GM12891 (cell line): ENCODE measurements at places on chromosomes 13 and 19.

DNA sequence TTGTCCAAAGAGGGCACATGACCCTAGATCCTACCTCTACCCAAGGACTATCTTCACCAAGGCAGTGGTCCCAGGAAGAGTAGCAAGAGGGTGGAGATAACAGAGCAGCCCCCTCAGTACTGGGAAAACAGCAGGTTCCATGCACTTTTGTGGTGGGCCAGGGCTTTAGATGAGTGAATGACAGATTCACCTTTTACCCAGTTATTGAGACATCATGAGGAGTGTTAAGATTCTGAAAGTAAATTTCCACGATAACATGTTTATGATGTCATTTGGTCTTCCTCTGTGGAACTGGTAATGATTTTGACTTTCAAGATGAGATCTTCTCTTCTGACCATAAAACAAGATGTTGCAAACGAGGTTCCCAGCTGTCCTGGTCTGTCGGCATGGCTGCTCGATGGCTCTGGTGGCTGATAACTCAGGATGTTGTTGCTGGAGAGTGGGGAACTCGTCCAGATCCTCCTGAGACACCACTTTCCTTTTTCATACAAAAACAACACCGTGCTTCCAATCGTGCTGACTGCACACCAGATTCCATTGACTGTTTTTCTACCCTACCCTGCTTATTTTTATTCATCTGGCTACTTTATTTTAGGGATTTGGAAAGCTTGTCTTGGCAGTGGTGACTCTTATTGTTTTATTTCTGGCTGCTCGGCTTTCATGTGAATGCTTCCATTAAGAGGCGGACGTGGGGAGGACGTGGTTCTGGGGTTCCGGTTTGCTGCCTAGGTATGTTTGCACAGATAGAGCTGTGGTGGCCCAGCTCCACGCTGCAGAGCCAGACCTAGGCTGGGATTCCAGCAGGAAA is 88.5 kb downstream of the LRCH1 start:
- DNase-seq: no peak

GRCh38 chr19:8127311-8127710 is 22.1 kb downstream of the FBN3 start:
- DNase-seq: no peak

DNA sequence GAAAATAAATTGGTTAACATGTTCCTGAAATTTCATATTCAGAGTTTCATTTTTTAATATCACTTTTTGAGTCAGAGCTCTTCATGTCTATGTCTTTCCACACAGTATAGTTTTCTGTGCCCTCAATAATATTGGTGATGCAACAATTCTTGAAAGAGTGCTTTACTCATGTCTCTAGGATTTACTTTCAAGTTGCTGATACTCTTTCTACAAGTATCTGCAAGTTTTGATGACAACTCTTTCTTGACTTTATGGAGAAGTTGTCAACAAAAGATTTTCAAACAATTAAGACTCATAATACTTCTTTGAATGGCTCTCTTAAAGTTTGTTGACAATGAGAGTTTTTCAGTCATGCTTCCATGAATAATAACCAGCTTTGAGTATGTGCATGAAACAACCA is 561.7 kb downstream of the DIAPH3 start:
- no peak for DNase-seq

DNA sequence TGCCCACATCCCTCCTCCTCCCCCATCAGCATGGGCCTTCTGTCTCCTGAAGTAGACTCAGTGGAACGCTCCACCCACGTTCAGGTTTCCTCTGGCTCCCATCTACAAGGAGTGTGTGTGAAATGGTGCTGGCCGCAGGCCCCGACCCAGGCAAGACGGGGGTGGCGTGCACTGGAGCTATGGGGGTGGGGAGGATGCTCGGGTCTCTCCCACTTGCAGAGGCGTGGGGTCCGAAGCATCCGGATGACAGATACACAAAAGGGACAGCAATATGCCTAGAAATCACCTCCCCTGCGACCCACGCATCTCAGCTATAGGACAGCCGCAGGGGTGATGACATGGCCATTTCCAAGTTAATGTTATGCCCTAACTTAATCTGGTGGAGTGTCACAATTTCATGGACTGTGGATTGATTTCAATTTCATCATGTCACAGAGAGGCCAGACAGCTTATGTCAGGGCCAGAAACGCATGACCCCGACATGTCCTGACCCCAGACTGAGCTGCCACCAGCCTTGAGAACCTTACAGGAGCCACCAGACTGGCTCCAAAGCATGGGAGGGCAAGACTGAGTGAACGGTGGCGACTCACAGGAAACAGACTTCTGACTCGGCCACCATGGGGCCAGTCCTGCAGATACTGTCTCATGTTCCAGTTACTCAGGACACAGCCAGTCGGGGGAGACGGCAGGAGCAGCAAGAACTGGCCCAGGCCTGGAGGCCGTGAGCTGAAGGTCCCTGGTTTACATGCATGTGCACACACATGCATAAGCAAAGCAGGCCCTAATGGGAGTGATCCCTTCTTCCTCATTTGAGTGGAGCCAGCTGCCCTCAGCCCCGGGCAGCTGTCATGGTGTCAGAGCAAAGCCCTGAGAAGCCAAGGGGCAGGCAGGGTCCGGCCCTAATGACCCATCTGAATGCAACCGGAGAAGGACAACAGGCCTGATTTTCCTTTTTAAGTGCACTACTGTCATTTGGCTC is 82.2 kb downstream of the SLC7A1 start:
- no peak for DNase-seq

DNA sequence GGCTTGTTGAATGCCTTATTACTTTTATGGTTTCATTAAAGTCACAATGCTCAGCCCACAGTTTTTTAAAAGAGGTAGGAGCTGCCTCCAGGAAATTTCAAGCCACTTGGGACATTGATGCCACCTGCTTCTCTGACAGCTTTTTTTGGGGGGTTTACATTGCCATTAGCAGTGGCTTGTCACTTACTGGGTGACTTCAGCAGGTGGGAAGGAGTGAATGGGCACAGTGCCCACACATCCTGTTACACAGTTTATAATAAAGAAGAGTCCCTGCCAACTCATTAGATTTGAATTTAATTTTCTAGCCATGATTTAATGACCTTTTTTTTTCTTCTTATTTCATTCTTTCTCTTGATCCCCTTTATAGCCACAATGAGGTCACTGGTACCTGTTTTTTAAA is 61.0 kb downstream of the NHLRC3 start:
- no peak for DNase-seq

GRCh38 chr19:38799104-38799503 is 10.1 kb downstream of the LGALS7B start:
- DNase-seq: no peak

DNA sequence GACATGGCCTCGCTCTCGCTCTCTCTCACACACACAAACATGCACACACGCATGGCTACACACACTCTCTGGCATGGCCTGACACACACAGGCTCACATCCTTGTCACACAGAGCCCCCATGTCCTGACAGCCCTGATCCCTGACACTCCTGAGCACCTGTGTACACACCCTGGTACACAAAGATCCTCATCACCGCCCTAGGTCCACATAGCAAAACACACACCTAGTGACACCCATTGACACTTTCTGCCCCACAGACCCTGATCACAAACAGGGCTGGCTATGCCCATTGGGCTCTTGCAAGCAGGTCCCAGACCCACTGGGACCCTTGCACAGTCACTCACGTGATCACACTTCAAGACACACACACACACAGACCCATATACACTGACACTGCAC is 4.0 kb upstream of the NFIX start:
- no peak for DNase-seq

- no peak for DNase-seq
Observed at GRCh38 chr13:21638319-21639282, 32.3 kb upstream of the FGF9 start.

DNA sequence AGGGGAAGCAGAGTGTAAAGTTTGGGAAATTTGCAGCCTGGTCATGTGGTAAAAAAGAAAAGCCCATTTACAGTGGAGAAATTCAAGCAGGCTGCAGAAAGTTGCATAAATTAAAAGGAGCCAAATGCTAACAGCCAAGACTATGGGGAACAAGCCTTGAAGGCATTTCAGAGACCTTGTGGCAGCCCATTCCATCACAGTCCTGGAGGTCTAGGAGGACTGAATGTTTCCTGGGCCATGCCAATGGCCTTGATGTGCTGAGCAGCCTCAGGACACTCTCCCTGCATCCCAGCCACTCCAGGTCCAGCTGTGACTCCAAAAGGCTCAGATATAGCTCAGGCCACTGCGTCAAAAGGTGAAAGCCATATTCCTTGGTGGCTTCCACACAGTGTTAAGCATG is 1202.4 kb upstream of the ATXN8OS start:
- DNase-seq: no peak

DNA sequence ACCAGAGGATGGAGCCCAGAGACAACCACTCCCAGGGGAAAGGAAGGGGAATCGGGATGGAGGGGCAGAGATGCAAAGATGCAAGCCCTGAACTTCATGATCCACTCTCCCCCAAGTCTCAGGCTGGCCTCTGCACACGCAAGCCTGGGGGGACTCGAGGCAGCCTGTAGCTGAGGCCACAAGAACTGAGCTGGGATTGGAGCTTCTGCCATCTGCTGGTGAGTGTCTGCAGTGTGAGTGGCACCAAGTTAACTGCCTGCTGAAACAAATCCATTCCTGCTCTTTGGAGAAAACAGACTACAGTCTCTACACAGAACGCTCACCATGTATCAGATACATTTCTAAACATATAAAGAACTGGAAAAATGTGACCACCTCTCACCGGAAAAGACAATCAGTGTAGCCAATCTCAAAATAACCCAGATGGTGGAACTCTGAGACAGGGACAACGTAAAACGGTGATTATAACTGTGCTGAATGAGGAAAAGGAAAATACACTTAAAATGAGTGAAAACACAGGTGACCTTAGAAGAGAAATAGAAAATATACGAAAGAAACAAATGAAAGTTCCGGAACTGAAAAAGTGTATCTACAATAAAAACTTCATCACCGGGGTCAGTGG is 62.1 kb downstream of the KLF2 start:
- peak; percentile 56 for DNase-seq
